BJ (cell line): ENCODE measurements at places on chromosomes 2 and 18.

GRCh38 chr18:48284743-48285142 lies 124.4 kb downstream of the ZBTB7C start:
- DNase-seq: no peak

DNA sequence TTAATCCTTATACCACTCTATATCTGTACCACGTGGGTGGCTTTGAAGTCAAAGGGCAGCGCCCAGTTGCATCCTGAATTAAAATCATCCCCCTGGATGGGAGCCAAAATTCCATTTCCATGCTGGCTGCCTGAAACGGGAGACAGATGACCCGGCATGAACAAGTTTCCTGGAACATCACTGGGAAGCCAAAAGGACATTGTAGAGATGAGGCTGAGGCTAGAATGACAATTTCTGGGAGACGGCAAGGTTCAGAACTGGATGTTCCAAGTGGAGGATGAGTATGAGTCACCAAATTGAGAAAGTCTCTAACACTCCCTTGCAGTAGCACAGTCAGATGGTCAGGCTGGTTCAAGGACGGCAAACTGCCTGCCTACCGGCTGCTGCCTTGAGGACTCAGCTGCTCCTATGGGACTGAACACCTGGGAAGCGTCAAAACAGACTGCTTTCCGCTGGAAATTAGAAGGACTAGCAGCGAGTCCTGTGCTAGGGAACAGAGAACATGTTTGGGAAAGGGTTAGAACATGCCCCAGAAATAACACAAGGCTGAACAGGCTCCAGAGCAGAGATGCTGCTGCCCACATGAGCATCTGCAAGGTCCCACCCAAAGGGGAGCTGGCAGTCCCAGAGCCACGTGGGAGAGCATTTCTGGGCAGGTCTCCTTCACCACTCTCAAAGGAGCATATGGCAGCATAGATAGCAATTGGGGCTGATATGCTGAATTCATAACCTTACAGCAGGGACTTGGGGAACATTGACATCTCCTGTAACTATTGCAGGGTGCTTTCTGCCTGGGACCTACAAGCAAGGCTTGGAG lies 32.0 kb downstream of the YPEL5 start:
- peak; percentile 13 for DNase-seq

DNA sequence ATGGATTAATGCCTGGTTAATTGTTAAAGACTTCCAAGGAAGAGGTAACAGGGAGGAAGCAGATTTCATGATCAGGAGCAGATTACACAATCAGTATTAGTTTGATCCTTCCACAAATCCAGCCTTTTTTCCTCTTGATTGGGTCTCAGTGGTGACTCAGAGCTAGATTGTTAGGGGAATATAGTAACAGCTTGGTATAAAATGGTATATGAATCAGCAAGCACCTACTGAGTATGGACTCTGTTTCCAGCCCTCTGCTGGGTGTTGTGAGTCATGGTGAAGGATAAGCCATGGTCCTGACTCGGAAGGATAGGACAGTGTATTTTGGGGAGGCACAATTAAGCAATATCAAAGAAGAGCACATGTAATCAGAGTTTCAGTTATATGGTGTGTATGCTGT lies 272.4 kb upstream of the DPP10 start:
- no peak for DNase-seq

GRCh38 chr2:63719052-63719451 lies 122.6 kb upstream of the UGP2 start:
- no peak for DNase-seq

GRCh38 chr2:226887940-226888339 lies 52.1 kb downstream of the RHBDD1 start:
- DNase-seq: peak; percentile 47

GRCh38 chr2:25274868-25275574 lies 66.7 kb downstream of the DNMT3A start:
- DNase-seq: no peak

GRCh38 chr18:48048251-48048650 lies 117.8 kb upstream of the SMAD2 start:
- DNase-seq: no peak

GRCh38 chr18:51235009-51235789 lies 37.7 kb upstream of the MEX3C start:
- no peak for DNase-seq

GRCh38 chr2:207674266-207674774 lies 37.1 kb upstream of the CCNYL1 start:
- DNase-seq: no peak

- DNase-seq: no peak
Observed at GRCh38 chr2:138518860-138519259, 17.3 kb downstream of the SPOPL start.

- DNase-seq: no peak
Observed at GRCh38 chr2:714005-714741, 37.0 kb upstream of the TMEM18 start.

GRCh38 chr2:144694456-144694855 lies 174.5 kb upstream of the ZEB2 start:
- DNase-seq: no peak
